T47D (cell line): ENCODE measurements at places on chromosomes 12 and 14.

- DNase-seq = no peak
These were observed 81.9 kb downstream of the PELI2 start for GRCh38 chr14:56199982-56200577.

DNA sequence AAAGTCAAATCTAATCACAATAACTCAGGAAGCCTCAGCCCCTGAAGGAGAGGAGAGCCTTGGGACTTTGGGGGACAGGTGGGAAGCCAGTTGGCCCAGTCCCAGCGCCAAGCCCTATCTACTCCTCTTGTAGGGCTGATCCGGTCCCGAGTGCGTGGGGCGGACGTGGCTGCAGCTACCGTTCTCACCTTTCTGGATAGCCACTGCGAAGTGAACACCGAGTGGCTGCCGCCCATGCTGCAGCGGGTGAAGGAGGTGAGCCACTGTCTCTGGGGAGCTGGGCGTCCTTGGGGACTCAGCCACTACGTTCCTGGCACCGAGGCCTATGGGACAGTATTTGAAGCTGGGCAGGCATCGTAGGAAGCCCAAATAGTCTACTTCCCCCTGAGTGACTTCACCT is 68.4 kb downstream of the GALNT16 start:
- DNase-seq = no peak

DNA sequence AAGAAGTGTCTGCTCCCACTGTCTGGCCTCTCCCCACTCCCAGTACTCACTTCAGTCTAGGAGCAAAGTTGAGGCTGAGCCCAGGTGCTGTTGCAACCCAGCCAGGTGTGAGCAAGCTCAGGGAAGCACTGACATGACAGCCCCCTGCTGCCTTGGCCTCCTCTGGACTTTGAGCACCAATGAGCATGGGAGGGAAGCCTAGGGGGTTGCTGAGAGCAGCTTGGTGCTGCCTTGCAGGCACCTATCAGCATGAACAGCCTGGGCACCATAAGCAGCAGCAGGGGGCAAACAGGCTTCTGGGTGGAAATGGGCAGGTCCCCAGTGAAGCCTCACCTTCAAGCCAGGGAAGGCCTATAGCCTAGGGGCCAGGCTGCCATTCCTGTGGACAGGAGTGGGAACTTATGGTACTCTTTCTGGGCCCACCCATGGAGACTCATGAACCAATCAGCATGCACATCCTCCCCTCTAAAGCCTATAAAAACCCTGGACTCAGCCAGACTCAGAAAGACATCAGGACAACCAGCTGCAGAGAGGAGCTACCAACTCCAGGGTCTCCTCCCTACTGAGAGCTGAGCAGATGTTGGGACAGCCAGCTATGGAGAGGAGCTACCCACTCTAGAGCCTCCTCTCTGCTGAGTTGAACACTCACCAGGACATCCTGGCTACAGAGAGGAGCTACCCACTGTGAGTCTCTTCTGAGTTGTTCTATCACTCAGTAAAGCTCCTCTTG is 49.3 kb downstream of the EGLN3 start:
- no peak for DNase-seq

GRCh38 chr14:63897721-63898163 is 44.9 kb downstream of the SYNE2 start:
- no peak for DNase-seq

GRCh38 chr12:111224186-111225066 is 144.5 kb downstream of the PHETA1 start:
- no peak for DNase-seq

DNA sequence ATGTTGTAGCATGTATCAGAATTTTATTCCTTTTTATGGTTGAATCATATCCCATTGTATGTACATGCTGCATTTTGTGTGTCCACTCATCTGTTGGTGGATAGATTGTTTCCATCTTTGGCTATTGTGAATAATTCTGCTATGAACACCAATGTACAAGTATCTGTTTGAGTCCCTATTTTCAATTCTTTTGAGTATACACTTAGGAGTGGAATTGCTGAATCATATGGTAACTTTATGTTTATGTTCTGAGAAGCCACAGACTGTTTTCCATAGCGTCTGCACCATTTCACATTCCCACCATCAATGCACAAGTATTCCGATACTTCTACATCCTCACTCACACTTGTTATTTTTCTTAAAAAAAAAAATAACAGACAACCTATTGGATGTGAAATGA is 91.5 kb downstream of the ARF6 start:
- no peak for DNase-seq

GRCh38 chr12:119615518-119616475 is 22.2 kb downstream of the TMEM233 start:
- DNase-seq = no peak

DNA sequence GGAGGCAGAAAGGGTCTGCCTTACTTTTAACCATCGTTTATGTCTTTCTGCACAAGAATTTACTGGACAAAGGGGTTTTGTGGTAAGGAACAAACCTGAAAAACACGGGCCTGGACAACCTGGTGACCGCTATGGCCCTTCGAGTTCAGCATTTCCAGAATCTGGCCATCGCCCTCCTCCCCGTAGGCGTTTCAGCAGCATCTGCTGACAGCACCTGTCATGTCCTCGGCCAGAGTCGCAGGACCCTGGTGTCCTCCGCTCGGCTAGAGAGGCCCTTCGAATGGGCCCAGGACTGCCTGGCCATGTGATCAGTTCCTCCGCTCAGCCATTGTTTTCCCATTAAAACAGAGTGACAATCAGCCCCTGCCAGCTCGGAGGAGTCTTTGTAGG is 142.8 kb upstream of the FKBP4 start:
- DNase-seq = no peak

DNA sequence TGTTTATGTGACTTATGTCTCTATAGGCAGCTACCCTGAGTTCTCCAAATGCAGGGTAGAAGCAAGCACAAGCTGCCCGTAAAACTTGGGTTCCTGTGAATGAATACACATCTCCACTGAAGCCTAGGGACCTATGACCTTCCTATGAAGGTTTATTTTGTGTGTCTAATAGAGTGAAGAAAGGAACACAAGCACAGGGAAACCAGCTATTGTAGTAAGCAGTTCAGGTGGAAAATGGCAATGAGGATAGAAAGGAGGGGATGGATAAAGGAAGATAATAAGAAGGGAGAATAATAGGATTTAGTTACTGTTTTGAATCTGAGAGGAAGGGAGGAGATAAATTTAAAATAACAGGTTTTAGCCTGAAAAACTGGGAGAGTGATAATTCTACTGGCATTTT is 2.4 kb downstream of the PFKM start:
- DNase-seq = no peak

DNA sequence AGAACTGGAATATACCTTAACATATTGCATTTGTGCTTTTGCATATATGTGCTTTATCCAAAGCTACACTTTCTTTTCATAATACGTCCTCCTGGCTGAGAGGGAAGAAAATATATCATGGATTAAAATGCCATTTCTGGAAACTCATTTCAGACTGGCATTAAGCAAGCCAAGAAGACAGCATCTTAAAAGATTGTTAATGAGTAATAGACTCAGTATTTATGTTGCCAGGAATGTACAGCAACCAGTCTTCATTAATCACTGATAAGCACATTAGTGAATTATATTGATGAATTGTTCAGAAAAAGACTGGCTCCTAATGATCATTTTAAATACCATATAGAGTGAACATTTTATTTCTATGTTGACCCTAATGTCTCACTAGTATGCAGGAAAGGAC is 134.9 kb upstream of the IFNG-AS1 start:
- no peak for DNase-seq

DNA sequence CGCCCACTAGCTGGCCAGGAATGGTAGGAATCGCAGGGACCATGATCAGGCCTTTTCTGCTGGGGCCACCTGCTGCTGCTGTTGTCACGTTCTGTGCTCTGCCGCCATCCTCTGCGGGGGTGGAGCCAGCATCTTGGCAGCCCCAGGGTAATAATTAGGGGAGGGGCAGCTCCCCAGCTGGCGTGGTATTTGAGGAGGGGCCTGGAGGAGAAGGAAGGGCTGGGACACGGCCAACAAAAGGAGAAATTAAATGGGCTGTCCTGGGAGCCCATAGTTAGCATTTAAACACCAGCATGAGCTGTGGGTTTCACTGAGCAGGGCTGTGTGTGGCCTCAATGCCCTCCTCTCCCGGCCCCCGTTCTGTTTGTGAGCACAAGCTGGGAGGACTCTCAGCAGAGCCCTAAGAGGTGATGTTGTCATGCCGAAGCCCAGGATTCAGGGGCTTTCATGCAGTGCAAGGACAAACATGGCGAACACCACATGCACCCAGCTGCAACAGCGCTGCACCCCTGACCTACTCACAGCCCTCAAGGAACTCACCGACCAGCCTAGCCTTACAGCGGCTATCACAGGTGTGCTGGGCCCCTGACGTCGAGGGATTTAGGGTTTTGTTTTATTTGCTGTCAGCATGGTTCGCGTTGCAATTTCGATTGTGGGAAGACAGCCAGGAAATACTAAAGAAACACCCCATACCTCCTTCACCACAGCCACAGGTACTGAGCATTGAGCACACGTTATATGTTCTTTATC is 324.3 kb downstream of the CACNA1C start:
- no peak for DNase-seq

- peak; percentile 62 for DNase-seq
These were observed 117.1 kb downstream of the PRKCH start for GRCh38 chr14:61438497-61438859.

GRCh38 chr12:23174917-23175316 is 549.9 kb downstream of the ETNK1 start:
- DNase-seq = no peak

DNA sequence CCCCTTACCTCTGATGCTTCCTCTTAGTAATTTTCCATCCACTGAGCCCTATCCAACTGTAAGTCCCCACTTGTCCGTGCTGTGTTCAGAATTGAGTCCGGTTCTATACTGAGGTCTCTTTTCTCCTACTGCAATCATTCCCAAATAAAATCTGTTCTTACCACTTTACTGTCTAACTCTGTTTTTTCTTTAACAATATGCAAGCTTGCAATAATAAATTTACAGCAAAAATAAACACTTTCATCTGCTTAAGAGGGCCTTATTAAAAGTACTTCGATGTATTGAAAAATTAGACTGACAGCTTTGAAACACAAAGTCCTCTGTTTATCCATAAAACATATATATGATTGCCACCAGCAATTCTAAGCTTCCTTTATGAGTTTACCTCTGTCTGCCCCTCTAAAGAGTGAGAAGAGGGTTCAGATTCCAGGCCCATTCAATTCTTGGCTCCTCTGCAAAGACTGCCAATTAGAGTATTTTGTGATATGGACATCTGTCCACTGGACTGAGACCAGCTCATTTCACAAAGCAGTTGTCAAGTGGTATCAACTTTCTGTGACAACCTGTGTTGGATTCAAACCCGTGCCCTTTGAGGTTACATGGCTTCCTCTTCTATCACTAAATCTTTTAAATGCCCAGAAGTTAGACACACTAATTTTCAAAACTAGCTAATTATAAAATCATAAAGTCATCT is 39.9 kb upstream of the G2E3 start:
- no peak for DNase-seq

DNA sequence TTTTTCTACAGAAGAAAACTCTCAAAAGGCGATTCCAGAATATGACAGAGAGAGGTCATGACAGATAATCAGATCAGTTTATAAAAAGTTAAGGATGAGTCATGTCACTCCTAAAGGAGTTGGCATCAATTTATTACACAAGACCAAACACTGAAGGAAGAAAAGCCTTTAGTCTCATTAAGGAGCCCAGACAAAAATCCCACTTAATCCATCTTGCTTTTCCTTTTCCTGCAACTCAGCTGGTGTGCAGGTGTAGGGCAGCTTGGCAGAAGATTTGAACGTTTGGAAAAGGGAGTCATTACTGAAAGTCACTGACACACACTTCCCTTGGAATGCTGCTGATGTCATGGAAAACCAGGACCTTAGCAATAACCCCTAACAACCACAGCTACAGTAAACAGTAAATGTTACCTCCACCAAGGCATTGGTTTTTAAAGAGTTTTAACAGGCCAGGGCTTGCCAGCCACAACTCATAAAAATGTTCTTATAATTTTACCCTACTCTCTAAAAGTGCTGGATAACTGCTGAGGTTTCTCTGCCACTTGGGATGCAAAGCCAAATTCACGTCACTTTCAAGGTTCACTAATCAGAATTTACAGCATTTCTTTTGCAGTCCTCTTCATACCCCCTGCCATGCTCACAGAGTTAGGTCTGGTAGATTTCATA is 320.6 kb downstream of the RAD51B start:
- peak; percentile 95 for DNase-seq

- no peak for DNase-seq
These were observed 179.9 kb downstream of the GRIN2B start for GRCh38 chr12:13801543-13801942.

- DNase-seq = peak; percentile 84
These were observed at the start of gene ZBTB39 for GRCh38 chr12:57005980-57006808. Gene ZBTB39, minus strand, starts transcription at chr12:57006546. Its CDS starts 1,629 bp downstream, at chr12:57004917.

GRCh38 chr12:5567016-5567725 is 135.3 kb downstream of the NTF3 start:
- DNase-seq = no peak

DNA sequence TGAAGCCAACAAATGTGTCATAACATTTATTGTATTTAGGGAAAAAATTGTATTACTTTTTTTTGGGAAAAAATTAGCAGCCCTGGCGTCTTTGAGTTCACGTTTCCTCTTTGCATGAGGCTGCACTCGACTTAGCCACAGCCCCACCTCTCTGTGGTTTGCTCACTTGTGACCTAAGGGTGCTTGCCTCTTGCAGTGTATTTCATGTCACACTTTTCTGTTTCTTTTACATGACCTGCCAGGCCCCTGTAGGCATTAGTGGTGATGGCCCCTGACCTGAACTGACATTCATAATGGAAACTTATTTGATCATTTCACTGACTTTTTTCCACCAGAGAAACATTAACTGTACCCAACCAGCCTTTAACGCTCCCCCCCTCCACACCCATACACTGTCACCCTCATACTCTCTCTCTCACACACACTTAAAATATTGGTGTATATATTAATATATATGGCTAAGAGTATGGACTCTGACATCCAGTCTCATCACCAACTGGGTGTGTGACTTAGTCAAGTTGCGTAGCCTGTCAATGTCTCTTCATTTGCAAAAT is 122.9 kb downstream of the PRKCH start:
- no peak for DNase-seq

DNA sequence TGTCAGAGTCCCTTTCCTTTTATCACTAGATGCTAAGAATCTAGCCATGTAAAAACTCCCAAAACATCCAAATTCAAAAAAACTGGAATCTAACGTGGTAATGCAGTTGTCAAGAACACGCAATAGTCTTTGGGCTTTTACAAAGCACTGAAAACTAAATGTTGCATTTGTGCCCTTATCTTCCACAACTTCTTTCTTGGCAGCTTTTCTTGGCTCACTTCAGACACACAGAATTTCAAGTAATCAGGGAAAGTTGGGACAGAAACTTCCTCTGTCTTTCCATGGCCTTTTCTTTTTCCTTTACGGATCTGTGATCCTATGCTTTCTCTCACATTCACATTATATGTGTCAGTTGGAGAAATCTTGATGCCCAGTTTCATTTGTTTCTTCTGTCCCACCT is 136.0 kb downstream of the CRADD start:
- DNase-seq = no peak
